ENCODE measurements at places on chromosomes 11 and 22. TPM values are rescaled to one million over a fixed set of nuclear protein-coding genes. Genes with fewer than 3 reads are reported as not detected.

Gene RIBC2
- 0.49 TPM for total RNA-seq

Gene FLRT1
- 0.49 TPM for total RNA-seq

Gene MRPL11
- 49.4 TPM for total RNA-seq

Gene OR52H1
- not detected for total RNA-seq

Gene HIKESHI
- 25.0 TPM for total RNA-seq

Gene GGT5
- total RNA-seq: 61.4 TPM

Gene MAPK8IP1
- 7.1 TPM for total RNA-seq

Gene SEC14L2
- 20.6 TPM for total RNA-seq

Gene CEP126
- total RNA-seq: 9.6 TPM

Gene FAT3
- 9.6 TPM for total RNA-seq

Gene E2F8
- 4.2 TPM for total RNA-seq

Gene ELF5
- total RNA-seq: not detected

Gene SLC36A4
- 16.7 TPM for total RNA-seq

Gene OR52I2
- not detected for total RNA-seq

Gene PAX6
- not detected for total RNA-seq

Gene LRRC10B
- total RNA-seq: 0.74 TPM

Gene TREH
- total RNA-seq: 0.25 TPM

Gene APOBEC3A
- total RNA-seq: not detected

Gene KRTAP5-7
- not detected for total RNA-seq

Gene RPS6KA4
- total RNA-seq: 39.3 TPM

Gene NCR3LG1
- total RNA-seq: 2.2 TPM

Gene TRIM49
- total RNA-seq: not detected

Gene BRSK2
- 3.9 TPM for total RNA-seq

Gene OR8G1
- total RNA-seq: not detected

Gene GGT1
- total RNA-seq: 4.9 TPM

Gene HBG2
- not detected for total RNA-seq

Gene PRRG4
- 21.1 TPM for total RNA-seq

Gene LRRC75B
- 17.9 TPM for total RNA-seq

Gene FXYD2
- 2.7 TPM for total RNA-seq

Gene STIP1
- total RNA-seq: 91.3 TPM

Gene SUN2
- total RNA-seq: 258 TPM

Gene KCNJ11
- not detected for total RNA-seq

Gene OR8G5
- not detected for total RNA-seq

Gene OTOG
- not detected for total RNA-seq

Gene LMO2
- 26.5 TPM for total RNA-seq

Gene ESAM
- 34.9 TPM for total RNA-seq

Gene TSPAN18
- 12.8 TPM for total RNA-seq
